ENCODE measurements at places on chromosomes 16 and 17.
A peak's percentile ranks its signal among the peaks of the same experiment; 100 is the strongest.

DNA sequence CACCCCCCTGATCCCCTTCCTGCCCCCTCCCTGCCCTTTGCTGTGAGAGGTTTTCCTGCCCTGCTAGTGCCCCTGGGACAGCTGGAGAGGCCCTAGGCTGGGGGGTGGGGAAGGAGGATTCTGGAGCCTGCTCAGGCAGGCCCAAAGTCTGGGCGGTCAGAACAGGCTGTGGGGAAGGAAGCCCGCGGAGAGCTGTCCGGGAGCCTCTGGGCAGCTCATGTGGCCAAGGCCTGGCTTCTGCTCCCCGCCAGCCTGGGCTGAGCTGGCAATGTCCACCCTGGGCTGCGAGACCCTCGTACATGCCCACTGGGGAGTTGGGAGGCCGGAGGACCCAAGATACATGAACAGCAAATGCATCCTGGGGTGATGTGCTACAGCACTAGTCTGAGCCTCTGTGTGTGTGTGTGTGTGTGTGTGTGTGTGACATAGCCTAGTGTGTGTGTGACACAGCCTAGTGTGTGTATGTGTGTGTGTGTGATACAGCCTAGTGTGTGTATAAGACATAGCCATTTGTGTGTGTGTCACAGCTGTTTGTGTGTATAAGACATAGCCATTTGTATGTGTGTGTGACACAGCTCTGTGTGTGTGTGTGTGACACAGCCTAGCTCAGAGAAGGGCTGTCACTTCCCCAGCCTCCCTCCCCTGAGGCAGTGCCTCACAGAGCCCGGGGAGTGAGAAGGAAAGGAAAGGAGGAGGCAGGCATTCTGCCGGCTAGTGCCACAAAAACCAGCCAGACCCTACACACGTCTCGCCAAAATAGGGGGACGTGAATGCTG, 201.4 kb upstream of the CIBAR2 start:
- DNase-seq: peak; percentile 84

DNA sequence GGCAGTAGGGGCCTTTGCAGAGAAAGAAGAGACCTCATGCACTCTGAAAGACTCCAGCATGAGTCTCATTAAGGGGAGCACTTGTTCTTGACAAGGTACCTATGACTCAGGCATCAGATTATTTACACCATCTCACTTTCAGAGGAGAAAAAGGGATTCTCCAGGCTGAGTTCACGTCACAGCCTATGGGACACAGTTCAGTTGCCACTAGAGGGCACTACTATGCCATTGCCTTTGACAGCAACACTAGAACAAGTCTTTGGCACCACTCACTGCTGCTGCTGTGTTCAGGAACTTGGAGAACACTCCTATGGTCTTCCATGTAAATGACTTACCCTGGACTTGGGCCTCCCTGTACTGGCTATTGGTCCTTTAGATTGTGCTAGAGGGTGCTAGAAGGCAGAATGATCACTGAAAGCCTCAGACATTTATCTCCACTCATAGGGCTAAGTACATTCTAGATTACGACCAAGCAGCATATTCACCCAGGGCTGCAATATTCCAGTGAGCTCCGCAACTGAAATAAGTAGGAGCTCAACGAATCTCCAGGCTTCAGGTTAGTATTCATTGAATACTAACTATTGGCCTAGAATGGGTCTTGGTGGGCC, 225.1 kb upstream of the CA10 start:
- DNase-seq: peak; percentile 84

GRCh38 chr16:63921737-63922295, 1200.0 kb downstream of the CDH11 start:
- no peak for DNase-seq

DNA sequence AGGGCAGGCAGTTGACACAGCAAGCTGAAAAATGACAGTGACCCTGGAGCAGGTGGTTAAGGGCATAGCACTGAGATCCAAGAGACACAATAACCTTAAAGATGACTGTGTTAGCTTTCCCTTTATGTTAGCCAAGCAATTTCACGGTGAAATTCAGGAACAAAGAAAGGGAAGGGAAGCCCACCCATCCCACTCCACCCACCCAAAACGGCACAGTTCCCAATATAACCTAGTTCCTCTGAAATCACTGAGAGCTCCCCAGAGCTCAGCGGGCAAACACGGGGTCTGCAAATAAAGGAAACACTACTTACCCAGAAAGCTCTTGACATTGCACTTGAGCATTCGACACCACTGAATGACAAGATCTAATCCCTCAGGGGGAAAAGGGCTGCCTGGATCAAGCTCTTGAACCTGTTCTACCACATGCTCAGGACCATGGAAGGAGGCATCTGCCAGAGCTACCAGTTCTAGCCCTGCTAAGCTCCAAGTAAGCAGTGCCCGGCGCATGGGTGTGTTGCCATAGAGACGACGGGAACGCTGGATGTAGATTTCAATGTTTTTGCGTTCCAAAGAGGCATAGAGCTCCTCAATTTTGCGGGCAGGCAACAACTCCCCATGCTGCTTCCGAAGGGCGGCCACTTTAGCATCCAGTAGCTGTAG, 10.6 kb downstream of the BLTP2 start:
- DNase-seq: no peak

- no peak for DNase-seq
These were observed 126.7 kb upstream of the GSE1 start for GRCh38 chr16:85486256-85486915.

GRCh38 chr16:19860166-19861041, 24.2 kb downstream of the GPRC5B start:
- DNase-seq: no peak

DNA sequence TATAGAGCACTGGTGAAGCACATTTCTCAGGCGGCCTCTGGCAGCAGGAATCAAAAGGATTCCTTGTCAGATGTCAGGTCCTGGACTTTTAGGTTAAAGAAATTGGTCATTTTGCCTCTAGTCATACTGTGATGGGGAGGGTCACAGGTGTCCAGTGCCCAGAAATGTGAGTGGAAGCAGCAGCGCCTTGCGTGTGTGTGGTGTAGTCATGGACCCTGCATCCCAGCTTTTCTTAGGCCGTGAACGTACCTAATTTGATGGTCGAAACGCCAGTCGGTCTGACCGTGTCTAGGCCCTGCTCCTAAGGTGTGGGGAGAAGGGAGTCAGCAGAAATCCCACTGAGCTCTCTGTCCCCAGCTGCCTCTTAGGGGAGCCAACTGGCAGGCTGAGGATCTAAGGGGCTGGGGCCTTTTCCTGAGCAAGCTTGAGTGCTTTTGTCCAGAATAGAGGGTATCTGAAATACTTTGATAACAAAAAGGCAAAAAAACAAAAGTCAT, 32.0 kb downstream of the POLR3E start:
- no peak for DNase-seq

DNA sequence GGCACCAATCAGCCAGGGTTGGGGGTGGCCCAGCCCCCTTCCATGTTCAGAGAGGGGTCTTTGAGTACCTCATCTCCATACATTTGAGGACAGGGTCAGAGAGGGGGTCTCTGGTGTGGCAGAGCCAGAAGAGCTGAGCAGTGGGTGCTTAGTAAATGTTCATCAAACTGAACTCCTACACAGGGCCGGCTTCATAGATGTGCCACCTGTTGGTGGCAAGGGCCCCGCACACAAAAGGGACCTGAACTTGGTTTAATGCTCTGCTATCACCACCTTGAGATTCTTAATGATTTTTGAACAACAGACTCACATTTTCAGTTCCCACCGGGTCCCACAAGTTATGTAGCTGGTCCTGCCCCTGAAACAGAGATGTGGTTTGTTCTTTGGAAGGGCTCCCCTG, 9.0 kb upstream of the C1QL1 start:
- DNase-seq: no peak

GRCh38 chr17:65785109-65785508, 223.7 kb upstream of the AXIN2 start:
- DNase-seq: no peak

DNA sequence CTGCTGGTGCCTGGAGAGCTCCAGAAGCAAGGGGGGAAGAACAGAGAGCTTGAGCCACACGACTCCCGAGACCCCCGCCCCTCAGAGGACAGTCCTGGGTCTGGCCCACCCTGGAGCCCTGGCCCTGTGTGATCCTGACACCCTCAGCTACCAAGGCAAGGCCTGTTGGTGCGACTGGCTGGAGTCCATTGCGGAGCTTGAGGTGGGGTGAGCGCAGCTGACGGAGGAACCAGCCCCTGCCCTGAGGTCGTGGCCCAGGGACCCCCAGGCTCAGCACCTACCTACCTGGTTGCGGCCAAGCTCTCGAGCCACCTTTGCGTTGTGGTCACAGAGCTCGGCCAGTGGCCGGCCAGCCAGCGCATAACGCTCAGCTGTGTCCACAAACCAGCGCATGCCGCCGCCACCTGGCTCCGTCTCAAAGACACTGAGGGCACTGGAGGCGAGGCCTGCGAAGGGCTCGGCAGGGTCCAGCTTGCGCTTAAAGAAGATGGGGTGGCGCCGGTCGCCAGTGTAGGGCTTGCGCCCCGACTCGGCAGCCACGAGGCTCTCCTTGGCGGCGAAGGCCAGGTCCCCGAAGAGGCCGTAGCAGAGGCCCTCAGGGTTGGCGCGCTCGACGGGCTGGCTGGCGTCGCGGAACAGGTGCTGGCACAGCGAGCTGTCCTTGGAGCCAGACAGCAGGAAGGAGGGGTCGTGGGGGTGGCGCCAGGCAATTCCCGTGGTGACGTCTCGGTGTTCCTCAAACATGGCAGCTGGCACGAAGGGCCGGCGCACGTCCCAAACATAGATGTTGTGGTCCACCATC, 2.5 kb upstream of the JMJD8 start:
- DNase-seq: no peak

- no peak for DNase-seq
These were observed 773 bp downstream of the CENPX start for GRCh38 chr17:82021900-82022309.

DNA sequence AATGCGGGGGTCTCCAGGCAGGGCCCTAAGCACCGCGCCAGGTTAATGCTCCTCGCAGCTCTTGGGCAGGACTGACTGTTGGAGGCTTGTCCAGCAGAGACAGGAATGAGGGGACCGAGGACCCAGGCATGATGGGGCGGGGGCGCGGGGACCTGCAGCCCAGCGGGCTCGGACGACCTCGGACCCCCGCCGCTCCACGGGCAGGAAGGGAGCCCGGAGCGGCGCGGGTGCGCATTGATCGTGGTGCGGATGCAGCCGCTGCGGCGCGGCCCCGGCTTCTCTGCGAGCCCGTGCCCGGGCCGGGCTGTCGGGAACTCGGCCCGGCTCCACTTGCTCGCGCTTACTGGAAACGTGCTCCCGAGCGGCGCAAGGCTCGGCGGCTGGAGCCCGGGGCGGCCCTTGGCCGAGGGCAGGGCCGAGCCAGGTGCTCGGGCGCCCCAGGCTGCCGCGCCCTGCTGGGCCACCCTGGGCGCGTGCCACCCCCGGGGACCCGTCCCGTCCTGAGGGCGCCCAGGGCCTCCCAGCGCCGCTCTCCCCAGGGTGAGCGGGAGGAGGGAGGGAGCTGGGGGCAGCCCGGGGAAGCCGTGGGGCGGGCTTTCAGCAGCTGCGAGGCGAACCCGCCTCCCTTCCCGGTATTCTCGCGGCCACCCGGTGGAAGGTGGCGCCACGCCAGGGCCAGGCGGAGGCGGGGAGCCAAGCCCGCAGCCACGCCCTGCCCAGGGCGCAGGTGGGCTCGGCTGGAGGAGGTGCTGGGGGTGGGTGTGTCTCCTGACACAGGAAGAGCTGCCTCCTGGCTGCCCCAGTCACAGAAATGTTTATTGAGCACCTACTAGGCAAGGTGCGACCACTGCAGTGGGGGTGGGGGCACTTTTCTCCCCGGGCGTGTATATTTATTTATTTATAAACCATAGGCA, 45.9 kb downstream of the SOCS3 start:
- DNase-seq: peak; percentile 90

GRCh38 chr16:67878232-67878631, 5.4 kb downstream of the EDC4 start:
- no peak for DNase-seq

GRCh38 chr17:1315891-1316403, 36.5 kb downstream of the TRARG1 start:
- no peak for DNase-seq

Measured in kidney (tissue), 22 donors.